ENCODE measurements at places on chromosomes 7 and 10. TPM values are rescaled to one million over a fixed set of nuclear protein-coding genes. Genes with fewer than 3 reads are reported as not detected.

OPALIN gene
- not detected for total RNA-seq

CACNA2D1 gene
- total RNA-seq: 197 TPM

METTL27 gene
- 0.41 TPM for total RNA-seq

FAM25A gene
- not detected for total RNA-seq

PHYHIPL gene
- total RNA-seq: 17.1 TPM

SMKR1 gene
- total RNA-seq: 3.7 TPM

DDIT4 gene
- total RNA-seq: 26.5 TPM

ANKRD7 gene
- 12.2 TPM for total RNA-seq

DKK1 gene
- 6.5 TPM for total RNA-seq

H2BK1 gene
- not detected for total RNA-seq

C10orf105 gene
- total RNA-seq: not detected

SPAM1 gene
- not detected for total RNA-seq

PGAM2 gene
- total RNA-seq: 4.5 TPM

PHTF2 gene
- 39.9 TPM for total RNA-seq

OR2A42 gene
- under 0.01 TPM for total RNA-seq

ZNF12 gene
- total RNA-seq: 28.1 TPM

CDHR1 gene
- total RNA-seq: 1.6 TPM

FAS gene
- total RNA-seq: 1.6 TPM

ADIRF gene
- total RNA-seq: 0.41 TPM

INHBA gene
- 12.6 TPM for total RNA-seq

SLC16A9 gene
- 8.2 TPM for total RNA-seq

YWHAG gene
- 404 TPM for total RNA-seq

CFAP69 gene
- 3.3 TPM for total RNA-seq

DLX6 gene
- total RNA-seq: 4.1 TPM

SPAG6 gene
- total RNA-seq: 0.41 TPM

RAB19 gene
- total RNA-seq: not detected

ATOH7 gene
- total RNA-seq: 0.41 TPM

LRRD1 gene
- 1.2 TPM for total RNA-seq

MRPS24 gene
- total RNA-seq: 25.3 TPM

ACTL6B gene
- total RNA-seq: 163 TPM

PPP1R17 gene
- 2.9 TPM for total RNA-seq

LIPK gene
- total RNA-seq: not detected

PTER gene
- total RNA-seq: 2.0 TPM

AVPI1 gene
- total RNA-seq: 2.4 TPM

GBX1 gene
- total RNA-seq: 0.41 TPM

MMRN2 gene
- total RNA-seq: 4.1 TPM

OR2A12 gene
- not detected for total RNA-seq

PSAP gene
- total RNA-seq: 482 TPM

ENO4 gene
- 1.2 TPM for total RNA-seq

PDK4 gene
- 2.9 TPM for total RNA-seq
